HCT116 (cell line): ENCODE measurements at places on chromosomes 2 and 18. TPM values are rescaled to one million over a fixed set of nuclear protein-coding genes. Genes with fewer than 3 reads are reported as not detected.

- DNase-seq, result no peak
- H3K4me3 ChIP-seq, result no peak overlapping the region
- no peaks in the 10 kb centered on the region for H3K4me1 ChIP-seq
- no peak overlapping the region for H3K27ac ChIP-seq
Observed at GRCh38 chr2:185942855-185943254, 204.3 kb downstream of the FSIP2 start.

DNA sequence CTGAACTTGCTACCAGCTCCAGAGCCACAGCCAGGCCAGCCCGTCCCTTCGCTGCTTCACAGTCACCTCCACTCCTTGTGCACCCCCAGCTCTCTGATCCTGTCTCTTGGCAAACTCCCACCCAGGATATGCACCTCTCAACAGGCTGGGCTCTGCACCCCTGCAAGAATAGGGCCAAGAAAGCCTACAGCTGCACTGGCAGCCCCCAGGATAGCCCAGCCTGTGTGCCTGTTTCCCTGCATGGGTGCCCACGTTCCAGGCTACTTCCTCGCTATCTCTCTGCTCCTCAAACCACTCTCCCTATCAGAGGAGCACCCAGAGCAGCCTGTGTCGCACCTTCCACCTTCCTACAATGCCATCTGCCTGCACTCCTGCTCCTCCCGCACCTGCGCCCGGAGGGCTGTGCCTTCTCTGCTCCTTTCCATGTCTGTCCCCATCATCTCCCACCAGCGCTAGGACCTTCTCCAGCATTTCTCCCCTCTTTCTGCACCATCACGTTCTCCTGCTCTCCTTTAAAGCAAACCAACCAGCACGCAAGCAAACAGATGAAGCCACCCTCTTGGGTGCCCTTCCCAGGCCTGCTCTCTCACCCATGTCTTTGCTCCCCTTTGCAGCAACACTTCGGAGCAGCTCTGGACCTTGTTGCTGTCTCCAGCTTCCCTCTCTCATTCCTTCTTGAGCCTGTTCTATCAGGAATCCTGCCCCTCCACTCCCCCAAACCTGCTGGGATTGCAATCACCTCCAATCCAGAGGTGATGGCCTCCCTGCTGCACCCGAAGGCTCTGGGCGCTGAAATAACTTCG is 313.2 kb upstream of the HS6ST1 start:
- H3K4me1 ChIP-seq, result no peaks in the 10 kb centered on the region
- no peak for DNase-seq
- peaks cover 7% of the 10 kb centered on the region; the same call in 1 of the 2 replicates for H3K27me3 ChIP-seq
- H3K4me3 ChIP-seq, result no peak overlapping the region
- no peaks in the 10 kb centered on the region for H3K36me3 ChIP-seq

DNA sequence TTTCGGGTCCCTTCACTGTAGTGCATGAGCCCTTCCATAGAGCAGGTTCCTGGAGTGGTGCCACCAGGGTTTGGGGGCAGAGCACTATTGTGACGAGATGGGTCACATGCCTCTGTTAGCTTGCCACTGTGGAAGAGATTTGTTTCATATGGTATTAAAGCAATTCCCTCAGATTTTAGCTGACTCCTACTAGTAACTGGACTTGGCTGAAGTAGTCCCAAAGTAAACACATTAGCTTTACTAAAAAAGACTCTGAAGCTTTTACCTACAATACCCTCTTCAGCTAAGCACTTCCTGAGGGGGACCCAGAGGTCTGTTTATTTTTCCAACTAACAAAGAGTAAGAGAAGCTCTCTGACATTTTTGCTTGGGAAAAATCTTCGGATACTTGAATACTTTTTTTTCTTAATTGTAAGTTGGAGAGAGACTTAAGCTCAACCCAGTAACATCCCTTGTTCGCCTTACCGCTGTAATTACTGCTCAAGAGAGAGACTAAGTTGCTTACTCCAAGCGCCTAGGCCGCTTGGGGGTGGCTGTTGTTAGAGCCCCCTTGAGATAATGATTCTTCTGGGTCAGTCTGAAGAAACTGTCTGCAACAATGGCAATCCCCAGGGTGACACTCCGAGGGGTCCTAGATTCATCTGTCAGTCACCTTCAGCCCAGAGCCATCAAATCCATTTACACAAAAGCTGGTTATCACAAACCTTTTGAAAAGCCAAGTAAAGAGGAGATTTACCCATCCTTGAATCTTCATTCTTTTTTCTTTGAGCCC is 177.4 kb downstream of the FIGN start:
- H3K27me3 ChIP-seq, result peaks cover 24% of the 10 kb centered on the region
- no peak overlapping the region for H3K4me3 ChIP-seq
- no peaks in the 10 kb centered on the region for H3K36me3 ChIP-seq
- DNase-seq, result no peak
- H3K4me1 ChIP-seq, result no peaks in the 10 kb centered on the region

GRCh38 chr2:19021100-19021476 is 337.3 kb downstream of the OSR1 start:
- peaks cover 9% of the 10 kb centered on the region; the same call in 1 of the 2 replicates for H3K4me1 ChIP-seq
- H3K36me3 ChIP-seq, result no peaks in the 10 kb centered on the region
- DNase-seq, result peak; percentile 7
- H3K27ac ChIP-seq, result no peak overlapping the region
- no peaks in the 10 kb centered on the region for H3K27me3 ChIP-seq

GRCh38 chr2:129193961-129194360 is 785.5 kb upstream of the RAB6C start:
- no peak overlapping the region for H3K4me3 ChIP-seq
- H3K27me3 ChIP-seq, result peaks cover 6% of the 10 kb centered on the region
- peaks cover 23% of the 10 kb centered on the region for H3K4me1 ChIP-seq
- H3K36me3 ChIP-seq, result no peaks in the 10 kb centered on the region

GRCh38 chr2:206241736-206242135 is 32.7 kb upstream of the ZDBF2 start:
- H3K4me3 ChIP-seq, result no peak overlapping the region
- no peaks in the 10 kb centered on the region for H3K27me3 ChIP-seq
- H3K4me1 ChIP-seq, result no peaks in the 10 kb centered on the region
- DNase-seq, result no peak

DNA sequence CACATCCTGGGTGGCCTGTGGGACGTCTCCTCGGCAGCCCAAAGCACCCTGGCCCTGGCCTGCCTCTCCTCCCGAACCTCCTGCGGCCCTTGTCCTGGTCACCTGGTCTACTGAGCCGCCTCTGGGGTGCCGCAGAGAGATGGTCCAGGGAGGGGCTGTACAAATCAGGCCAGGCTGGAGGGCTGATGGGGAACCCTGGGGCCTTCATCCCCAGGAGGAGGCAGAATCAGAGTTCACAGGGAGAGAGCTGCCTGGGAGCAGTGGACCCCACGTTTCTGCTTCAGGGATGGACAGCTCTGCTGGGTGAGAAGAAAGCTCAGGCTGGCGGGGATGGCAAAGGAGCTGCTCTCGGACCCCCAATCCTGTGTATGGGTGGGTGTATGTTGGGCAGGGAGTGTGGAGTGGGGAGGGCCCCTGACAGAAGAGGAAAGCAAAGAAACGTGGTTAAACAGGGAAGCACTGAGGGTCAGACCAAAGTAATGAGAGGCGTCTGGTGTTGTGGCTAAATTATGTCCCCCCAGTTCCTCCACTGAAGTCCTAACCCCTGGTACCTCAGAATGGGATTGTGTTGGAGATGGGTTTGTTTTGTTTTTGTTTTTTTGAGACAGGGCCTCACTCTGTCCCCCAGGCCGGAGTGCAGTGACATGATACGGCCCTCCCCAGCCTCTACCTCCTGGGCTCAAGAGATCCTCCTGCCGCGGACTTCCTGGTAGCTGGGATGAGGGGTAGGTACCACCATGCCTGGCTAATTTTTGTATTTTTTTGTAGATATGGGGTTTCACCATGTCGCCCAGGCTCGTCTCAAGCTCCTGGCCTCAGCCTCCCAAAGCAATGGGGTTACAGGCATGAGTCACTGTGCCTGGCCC is 73.4 kb upstream of the SMAD7 start:
- no peak overlapping the region for H3K27ac ChIP-seq
- H3K27me3 ChIP-seq, result no peaks in the 10 kb centered on the region
- DNase-seq, result no peak
- H3K4me1 ChIP-seq, result peaks cover 15% of the 10 kb centered on the region
- H3K4me3 ChIP-seq, result no peak overlapping the region

Gene CCDC141
- 0.30 TPM for total RNA-seq

Gene SERPINB4
- total RNA-seq, result not detected

Gene CBLN2
- not detected for total RNA-seq
